ENCODE measurements at places on chromosomes 1 and 21.

DNA sequence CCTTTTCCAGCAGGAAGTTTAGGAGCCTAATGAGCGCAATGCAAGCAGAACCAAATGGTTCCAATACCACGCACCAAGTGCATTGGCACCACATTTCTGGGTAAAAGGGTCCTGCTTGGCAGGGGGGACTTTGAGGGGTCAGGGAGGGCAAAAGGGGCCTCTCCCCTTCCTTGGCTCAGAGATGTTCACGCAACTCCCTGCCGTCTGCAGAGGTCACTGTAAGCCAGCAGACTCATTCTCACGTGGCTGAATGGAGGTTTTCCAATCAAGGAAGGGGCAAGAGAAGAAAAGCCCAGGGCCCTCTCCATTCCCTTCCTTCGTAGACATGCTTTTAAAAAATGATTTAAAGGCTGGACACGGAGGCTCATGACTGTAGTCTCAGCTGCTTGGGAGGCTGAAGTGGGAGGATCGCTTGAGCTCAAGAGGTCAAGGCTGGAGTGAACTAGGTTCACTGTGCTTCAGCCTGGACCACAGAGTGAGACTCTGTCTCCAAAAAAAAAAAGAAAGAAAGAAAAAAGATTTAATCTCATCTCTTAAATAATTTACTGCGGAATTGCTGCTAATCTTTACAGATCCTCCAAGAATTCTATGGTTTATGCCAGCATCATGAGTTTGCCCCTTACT is 80.3 kb downstream of the RUNX3 start:
- no peak for DNase-seq

- DNase-seq, result no peak
Measured at GRCh38 chr1:154583773-154584172, 16.2 kb downstream of the CHRNB2 start.

DNA sequence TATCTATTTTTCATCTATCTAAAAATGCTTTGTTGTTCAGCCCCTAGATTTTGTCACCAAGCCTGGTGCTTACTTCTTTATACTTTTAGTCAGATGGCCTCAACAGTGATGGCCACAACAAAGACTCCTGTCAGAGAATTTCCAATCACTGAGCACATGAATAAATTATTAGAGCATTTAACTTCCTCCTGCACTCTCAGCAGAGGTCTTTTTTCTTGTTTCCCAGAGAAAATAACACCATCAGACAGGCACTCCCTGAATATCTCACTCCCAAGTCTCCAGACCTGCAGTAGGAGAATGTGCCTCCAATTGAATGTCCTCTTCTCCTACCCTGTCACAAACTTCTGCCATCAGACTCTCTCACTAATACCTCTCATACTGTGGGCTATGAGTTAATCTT is 616.0 kb upstream of the NR5A2 start:
- no peak for DNase-seq

GRCh38 chr1:106875622-106876021 is 180.9 kb upstream of the PRMT6 start:
- no peak for DNase-seq

GRCh38 chr1:183735069-183735860 is 69.7 kb upstream of the RGL1 start:
- DNase-seq, result no peak

GRCh38 chr1:96364576-96364975 is 357.0 kb upstream of the PTBP2 start:
- DNase-seq, result no peak

DNA sequence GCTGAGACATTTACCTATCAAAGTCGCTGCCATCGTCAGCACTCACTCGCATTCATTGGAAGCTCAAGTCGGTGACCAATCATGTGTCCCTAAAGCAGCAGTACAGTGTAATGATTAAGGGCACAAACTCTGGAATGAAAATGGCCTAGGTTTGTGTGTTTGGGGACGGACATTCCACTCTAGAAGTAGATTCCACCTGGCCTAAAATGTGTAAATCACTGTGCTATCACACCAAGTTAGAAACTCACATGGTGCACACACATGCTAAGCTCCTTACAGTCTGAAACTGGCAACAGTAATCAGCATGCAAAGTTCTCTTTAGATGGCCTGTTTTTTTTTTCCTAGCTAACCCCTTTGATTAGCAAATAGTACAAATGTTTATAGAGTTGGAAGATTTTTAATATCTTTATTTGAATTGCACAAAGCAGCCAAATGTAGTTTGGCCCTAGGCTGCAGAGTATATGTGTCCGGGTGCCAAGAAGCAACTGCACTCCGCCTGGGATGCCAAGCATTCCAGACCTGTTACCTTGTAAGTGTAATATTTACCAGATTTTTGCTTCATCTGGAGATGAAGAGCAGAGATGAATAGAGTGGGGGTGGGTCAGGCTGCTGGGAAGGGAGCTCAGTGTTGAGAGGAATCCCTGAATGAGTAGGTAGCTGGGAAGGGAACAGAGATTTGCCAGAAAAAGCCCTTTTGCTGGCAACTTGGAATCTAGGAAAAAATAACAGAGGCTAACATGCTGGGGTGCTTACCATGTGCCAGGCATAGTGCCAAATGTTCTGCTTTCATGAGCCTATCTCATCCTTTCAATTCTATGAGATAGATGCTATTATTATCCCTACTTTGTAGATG is 35.2 kb downstream of the TGFB2 start:
- peak; percentile 71 for DNase-seq

Measured in left hindlimb (tissue), 1 donor.